ENCODE measurements at places on chromosomes 7 and 10.

- DNase-seq = no peak
Measured at GRCh38 chr7:128004623-128005022, 26.6 kb downstream of the LRRC4 start.

GRCh38 chr7:40584667-40585433, 450.0 kb downstream of the SUGCT start:
- DNase-seq = peak; percentile 10

- DNase-seq = peak; percentile 37
Measured at GRCh38 chr10:44386546-44387052, 1.7 kb upstream of the CXCL12 start.

DNA sequence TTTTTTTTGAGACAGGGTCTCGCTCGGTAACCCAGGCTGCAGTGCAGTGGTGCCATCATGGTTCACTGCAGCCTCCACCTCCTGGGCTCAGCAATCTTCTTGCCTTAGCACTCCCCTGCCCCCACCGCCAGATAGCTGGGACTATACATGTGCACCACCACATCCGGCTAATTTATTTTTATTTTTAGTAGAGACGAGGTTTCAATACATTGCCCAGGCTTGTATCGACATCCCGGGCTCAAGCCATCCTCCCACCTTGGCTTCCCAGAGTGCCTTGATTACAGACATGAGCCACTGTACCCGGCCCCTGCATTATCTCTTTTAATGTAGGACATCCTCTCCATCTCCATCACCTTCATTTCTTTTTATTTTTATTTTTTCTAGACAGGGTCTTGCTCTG, 213.3 kb downstream of the CUX1 start:
- DNase-seq = no peak

- no peak for DNase-seq
Measured at GRCh38 chr10:86344714-86345161, 21.9 kb downstream of the GRID1 start.

DNA sequence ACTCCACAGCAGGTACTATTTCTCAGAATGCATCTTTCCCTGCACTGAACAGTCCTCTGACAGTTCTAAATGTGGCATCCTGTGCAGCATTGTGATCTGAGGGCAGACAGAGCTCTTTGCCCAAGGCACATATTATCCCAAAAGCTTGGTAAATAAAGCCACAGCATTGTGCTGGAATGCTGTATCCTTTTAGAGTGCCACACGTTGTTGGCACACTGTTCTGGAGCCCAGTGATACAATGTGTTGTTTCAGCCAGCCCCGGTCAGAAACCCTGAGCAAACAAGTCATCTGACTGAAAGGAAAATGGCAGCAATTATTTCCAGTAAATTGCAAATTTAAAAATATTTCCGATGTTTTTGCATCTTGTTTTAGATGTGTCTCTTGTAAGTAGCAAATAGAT, 45.4 kb downstream of the NAMPT start:
- no peak for DNase-seq

DNA sequence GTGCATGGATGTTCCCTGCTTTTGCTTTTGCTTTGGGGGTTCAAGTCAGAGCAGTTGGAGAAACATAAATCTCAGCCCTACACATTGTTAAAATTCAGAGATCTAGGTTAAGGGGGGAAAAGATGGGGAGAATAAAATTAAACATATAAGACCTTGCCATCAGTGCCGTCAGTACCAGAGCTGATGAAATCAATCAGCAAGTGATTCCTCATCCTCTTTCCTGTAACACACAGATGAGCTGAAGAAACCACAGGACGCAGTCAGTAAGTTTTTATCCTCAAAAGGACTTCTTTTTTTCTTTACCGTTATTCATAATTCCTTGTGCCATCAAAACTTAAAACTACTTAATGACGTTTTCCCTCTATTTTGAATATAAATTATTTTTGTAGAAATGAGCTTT, 5.9 kb downstream of the HECW1 start:
- DNase-seq = no peak

DNA sequence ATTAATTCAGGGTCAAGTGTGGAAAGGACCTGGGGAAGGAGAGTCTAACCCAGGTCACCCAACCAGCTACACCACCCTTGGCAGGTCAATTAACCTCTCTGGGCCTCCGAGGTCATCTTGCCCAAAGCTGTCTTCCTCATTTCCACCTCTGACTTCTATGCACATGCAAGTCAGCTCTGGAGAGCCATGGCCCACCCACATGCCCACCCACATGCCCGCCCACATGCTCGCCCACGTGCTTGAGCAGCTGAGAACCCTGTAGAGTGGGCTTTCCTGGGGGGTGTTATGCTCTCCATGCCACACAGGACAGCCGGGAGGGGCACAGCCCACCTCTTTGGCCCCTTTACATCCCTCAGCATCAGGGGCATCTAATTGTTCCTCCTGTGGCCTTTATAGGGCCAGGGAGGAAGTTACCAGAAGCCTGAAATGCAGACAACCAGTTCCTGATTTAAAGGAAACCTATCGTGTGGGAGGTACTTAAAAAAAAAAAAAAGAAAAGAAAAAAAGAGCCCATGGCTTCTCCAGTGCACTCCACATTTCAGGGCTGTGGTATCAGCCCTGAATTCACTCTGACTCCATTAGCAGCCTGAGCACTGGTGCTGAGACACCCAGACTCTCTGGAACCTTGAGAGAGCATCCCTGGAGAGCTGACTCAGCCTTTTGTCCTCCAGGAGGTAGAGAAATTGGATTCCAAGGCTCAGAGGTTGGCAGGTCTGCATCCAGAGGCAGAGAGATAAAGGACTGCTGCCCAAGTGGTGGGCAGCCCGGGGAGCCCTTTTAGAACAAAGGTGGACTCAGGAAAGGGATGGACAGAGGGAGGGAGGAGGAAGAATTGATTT, 176.2 kb upstream of the ZMIZ1 start:
- DNase-seq = no peak

GRCh38 chr10:86597306-86597705, 57.0 kb upstream of the OPN4 start:
- no peak for DNase-seq

GRCh38 chr7:6444516-6445269, 3.1 kb downstream of the DAGLB start:
- DNase-seq = no peak

All from endothelial cell of umbilical vein (primary cell).